ENCODE measurements at places on chromosomes 12 and 14. TPM values are rescaled to one million over a fixed set of nuclear protein-coding genes. Genes with fewer than 3 reads are reported as not detected.

Gene FBXO21
- 61.0 TPM for polyA plus RNA-seq

Gene IGFBP6
- 10.5 TPM for polyA plus RNA-seq

Gene NR4A1
- polyA plus RNA-seq = 29.5 TPM

Gene LTBR
- 58.2 TPM for polyA plus RNA-seq

Gene SETD1B
- 15.4 TPM for polyA plus RNA-seq

Gene ATL1
- polyA plus RNA-seq = 8.4 TPM

Gene JPH4
- polyA plus RNA-seq = 8.9 TPM

Gene RAB3IP
- polyA plus RNA-seq = 81.7 TPM

Gene LRTM2
- polyA plus RNA-seq = 0.62 TPM

Gene BMAL2
- 7.5 TPM for polyA plus RNA-seq

Gene IFI27L1
- 33.8 TPM for polyA plus RNA-seq

Gene NANOG
- 0.35 TPM for polyA plus RNA-seq

Gene TSPAN11
- polyA plus RNA-seq = 5.3 TPM

Gene TMEM106C
- 134 TPM for polyA plus RNA-seq

Gene NEDD1
- 40.4 TPM for polyA plus RNA-seq

Gene ACTR6
- polyA plus RNA-seq = 39.2 TPM

Gene IKZF4
- 25.6 TPM for polyA plus RNA-seq

Gene ALDH2
- 91.9 TPM for polyA plus RNA-seq

Data from left kidney (tissue), 8 donors.